ENCODE measurements at places on chromosomes 1 and 21.
A peak's percentile ranks its signal among the peaks of the same experiment; 100 is the strongest.

GRCh38 chr1:219666242-219666641 lies 53.3 kb upstream of the ZC3H11B start:
- DNase-seq = no peak

DNA sequence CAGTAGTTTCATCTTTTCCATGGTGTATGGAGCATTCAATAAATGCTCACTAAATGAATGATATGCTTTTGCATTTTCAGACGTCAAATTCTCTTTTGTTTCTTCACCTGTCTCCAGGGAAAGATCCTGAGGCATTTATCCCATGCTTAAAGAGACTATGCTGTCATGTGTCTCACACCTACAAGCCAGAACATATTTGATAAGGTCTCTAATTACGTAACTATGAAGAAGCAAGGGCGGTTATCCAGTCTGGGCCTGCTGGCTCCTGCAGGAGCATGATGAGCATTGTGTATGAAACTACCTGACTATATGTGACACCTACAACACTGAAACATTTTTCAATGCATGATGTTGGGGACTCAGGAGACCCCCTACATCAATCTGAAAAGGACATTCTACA lies 51.8 kb downstream of the FBXO42 start:
- no peak for DNase-seq

- DNase-seq = no peak
Observed at GRCh38 chr21:31666445-31667010, 7.0 kb downstream of the SOD1 start.

GRCh38 chr1:201630582-201630981 lies 91.7 kb downstream of the NAV1 start:
- DNase-seq = no peak

- DNase-seq = no peak
Observed at GRCh38 chr1:7608628-7609305, 162.3 kb upstream of the VAMP3 start.

- no peak for DNase-seq
Observed at GRCh38 chr1:233905416-233906051, 1.1 kb downstream of the SLC35F3 start.

- no peak for DNase-seq
Observed at GRCh38 chr1:83318366-83318765, 680.6 kb downstream of the TTLL7 start.

DNA sequence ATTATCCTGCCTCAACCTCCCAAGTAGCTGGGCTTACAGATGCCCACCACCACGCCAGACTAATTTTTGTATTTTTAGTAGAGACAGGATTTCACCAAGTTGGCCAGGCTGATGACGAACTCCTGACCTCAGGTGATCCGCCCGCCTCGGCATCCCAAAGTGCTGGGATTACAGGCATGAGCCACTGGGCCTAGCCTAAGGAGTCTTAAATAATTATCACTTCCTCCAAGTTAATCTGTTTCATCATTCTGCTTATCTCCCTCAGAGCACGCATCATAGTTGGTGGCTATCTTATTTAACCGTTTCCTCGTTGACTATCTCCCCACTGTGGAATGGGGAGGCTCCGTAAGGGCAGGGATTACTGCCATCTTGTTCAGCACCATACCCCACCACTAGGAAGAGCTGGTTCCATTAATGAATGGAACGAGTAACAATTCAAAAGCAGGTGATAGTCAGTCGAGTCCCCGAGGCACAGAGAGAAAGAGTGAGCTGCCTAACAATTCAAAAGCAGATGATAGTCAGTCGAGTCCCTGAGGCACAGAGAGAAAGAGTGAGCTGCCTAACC lies 52.7 kb downstream of the GLUL start:
- no peak for DNase-seq

DNA sequence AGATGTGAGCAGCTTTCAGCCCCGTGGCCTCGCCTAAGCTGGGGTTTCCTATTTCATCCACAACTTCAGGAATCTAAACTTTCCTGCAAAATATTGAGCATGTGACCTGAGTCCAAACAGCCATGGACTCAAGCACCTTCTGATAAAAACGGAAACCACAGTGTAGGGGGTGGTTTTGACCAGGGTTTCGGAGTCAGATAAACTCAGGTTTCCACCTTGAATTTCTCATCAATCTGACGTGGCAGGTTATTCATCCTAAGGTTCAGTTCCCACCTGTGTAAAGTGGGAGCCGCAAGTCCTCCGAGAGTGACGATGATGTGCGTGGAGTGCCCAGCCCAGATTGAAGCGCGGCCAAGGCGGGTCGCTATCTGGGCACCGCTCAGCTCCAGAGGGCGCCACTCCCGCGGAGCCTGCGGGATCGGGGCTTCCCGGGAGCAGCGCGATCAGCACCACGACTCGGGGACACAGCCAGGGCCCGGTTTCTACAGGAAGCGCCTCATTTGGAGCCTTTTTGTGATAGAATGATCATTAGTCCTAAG lies 871 bp upstream of the ETS2 start:
- peak; percentile 51 for DNase-seq

- DNase-seq = no peak
Observed at GRCh38 chr1:234355782-234356510, 17.3 kb upstream of the COA6 start.

GRCh38 chr1:45067806-45068205 lies 55.8 kb downstream of the UROD start:
- DNase-seq = no peak

DNA sequence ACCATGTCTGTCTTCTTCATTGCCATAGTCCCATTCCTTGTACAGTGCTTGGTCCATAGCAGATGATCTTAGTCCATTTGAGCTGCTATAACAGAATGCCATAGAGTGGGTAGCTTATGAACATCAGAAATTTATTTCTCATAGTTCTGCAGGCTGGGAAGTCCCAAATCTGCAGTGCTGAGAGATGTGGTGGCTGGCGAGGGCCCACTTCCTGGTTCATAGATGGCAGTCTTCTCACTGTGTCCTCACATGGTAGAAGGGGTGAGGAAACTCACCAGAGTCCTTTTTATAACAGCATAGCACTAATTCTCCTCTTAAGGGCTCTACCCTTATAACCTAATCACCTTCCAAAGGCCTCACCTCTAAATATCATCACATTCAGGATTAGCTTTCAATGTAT lies 23.1 kb upstream of the RAP1A start:
- no peak for DNase-seq

- no peak for DNase-seq
Observed at GRCh38 chr1:219072329-219072728, 101.3 kb upstream of the LYPLAL1 start.

DNA sequence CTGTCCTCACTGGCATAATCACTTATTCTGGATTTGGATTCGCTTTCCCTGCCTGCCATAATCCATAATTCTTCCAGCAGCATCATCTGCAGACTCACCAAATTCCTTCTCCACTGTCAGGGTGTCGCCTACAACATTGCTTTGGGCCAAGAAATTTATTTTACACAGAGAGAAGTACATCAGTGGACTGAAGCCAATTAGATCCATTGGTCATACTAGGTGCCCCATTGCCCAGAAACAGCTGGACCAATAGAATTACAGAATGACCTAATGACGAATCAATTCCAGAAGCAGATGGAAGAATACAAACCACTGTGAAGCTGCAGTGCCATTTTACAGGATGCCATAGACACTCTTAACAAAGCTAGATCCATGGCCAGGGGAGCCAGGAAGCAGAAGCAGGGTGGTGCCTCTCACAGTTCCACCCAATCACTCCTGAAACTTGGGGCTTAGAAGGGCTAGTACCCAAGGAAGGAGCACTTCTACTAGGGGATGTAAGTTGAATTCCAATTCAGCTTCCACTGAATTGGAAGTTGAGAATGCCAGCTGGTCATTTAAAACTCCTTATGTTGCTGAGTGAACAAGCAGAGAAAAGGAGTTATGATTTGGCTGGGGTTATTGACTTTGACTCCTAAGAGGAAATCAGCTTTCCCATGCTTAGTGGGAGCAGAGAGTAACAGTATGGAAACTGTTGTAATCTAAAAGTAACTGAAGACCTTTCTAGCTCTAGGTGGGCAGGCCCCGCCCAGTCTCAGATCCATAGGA lies 44.0 kb downstream of the EDN2 start:
- DNase-seq = no peak

GRCh38 chr21:15080526-15080925 lies 15.7 kb upstream of the NRIP1 start:
- DNase-seq = no peak

- no peak for DNase-seq
Observed at GRCh38 chr1:223508796-223509195, 115.6 kb downstream of the CCDC185 start.

DNA sequence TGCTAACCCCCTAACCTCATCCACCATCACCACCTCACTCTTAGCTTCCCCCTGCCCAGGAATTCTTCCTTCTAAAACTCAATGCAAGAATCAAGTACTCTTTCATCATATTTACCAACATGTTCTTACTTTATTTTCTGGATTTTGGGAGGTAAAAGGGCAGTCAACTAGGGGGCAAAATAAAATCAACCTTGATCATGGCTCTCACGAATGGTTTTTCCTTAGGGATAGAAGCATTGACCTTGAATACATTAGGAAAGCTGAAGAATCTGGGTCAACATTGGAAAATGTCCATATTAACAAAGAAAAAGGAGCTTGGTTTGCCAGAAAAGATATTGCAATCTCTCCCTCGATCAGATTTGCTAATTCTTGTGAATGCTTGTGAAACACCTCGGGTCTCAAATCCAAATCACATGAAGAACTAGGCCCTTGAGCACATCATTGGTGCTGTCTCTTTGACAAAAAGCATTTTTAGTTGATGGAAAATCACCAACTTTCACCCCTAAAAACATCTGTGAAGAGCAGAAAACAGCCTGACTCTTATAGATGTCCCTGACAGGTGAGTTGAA lies 58.9 kb downstream of the ZC3H11B start:
- DNase-seq = no peak

- no peak for DNase-seq
Observed at GRCh38 chr1:36889478-36890226, 144.7 kb downstream of the GRIK3 start.

- no peak for DNase-seq
Observed at GRCh38 chr1:151819976-151820623, 11.5 kb downstream of the RORC start.

DNA sequence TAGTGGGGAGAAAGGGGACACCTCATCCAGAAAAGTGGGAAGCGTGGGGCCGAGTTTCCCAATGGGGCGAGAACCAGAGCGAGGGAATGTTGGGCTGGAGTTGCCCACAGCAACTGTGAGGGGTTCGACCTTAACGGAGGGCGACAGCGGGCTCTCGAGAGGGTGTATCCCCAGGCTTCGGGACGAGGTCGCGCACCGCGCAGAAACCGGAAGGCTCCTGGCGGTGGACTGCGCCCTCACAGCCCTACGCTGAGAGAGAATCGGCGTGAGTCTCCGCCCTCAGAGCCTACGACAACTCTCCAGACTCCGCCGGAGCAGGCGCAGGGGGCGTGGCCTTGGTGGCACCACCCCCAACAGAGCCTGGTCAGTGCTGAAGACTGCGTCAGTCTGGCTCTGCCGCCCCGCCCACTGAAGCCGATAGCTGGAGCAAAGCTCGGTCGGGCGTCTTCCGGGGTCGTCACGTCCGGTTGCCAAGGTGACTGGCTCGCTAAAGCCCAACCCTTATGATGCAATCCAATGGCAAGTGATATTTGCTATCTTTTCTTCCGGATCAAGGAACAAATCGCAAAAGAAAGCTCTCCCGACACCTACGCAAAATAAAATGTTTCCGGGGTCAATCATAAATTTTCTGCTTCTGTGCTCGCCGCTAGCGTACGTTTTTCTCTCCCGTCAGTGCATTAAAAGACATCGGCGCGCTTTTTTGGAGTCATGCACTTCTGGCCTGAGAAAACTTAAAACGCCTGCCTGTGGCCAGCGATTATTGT lies at the start of gene LRIF1:
Gene LRIF1, minus strand, starts transcription at position 232 of the 764 bp plus-strand sequence. CDS start 234 bp downstream, outside the sequence.
- DNase-seq = peak; percentile 99

DNA sequence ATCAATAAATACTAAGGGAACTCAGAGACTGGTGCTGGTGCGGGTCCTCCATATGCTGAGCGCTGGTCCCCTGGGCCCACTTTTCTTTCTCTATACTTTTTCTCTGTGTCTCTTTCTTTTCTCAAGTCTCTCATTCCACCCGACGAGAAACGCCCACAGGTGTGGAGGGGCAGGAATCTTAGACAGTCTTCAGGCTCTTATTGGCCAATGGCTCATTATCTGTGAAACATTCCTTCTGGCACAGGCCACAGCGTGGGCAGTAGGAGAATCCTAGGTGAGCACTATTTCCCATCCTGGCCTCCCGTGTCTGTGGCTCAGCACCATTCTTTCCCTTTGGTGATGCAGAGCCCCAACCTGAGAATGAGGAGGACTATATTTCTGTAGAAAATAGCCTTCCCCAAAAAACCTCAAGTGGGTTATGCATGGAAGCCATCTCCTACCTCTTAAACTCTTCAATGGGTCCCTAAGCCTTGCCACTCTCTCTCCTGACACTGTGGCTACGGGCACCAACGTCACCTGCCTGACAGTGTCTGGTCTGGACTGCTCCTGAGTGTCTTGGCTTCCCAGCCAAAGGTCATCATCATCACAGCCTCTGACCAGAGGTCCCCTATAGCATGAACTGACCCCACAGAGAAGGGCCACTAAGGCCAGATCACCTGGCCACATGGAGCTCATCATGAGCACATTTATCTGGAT lies 6.2 kb upstream of the SLAMF1 start:
- DNase-seq = no peak

DNA sequence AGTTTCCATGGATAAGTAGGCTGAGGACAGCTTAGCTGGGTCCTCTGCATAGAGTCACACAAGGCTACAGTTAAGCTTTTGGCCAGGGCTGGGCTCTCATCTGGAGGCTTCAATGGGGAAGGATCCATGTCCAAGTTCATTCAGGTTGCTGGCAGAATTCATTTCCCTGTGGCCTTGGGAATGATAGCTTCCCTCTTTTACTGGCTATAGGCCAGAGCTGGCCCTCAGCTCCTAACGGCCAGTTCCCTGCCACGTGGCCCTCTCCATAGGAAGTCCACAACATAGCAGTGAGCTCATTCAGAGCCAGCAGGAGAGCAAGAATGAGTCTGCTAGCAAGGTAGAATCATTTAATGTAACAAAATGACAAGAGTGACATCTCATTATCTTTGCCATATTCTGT lies 15.1 kb upstream of the PODN start:
- DNase-seq = no peak

- DNase-seq = no peak
Observed at GRCh38 chr1:163050496-163050895, 18.7 kb upstream of the RGS4 start.

- no peak for DNase-seq
Observed at GRCh38 chr1:20178634-20179370, 7.1 kb upstream of the UBXN10 start.

DNA sequence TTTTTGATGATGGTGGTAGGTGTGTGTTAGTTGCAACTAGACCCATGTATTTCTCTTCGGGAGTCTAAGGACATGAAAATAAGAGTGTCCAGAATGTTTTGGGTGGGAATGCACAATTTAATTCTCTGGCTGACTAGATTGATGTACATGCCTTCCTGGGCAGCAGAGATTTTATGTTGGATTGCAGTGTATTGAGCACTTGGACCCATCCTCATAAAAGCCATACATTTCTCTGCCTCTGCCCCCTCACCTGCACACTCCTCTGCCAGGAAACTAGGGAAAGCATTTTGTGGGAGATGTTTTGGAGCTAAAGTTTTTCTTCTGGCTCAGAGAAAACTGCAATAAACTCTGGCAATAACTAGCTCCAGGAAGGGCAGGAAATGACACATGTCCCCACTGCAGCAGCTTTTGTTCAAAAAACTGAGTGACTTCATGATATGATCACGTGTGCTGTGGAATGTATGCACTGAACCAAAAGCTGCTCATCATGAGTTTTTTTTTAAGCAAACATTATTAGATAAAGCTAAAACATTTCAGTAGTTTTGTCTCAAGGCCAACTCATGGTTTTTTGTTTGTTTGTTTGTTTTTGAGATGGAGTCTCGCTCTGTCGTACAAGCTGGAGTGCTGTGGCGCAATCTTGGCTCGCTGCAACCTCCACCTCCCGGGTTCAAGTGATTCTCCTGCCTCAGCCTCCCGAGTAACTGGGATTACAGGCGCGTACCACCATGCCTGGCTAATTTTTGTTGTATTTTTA lies 17.6 kb downstream of the RIT1 start:
- DNase-seq = no peak
